ENCODE measurements at places on chromosomes 11 and 22.

- no peak for DNase-seq
Measured at GRCh38 chr11:34505874-34506273, 7.7 kb downstream of the ELF5 start.

GRCh38 chr11:55732936-55733335, 40.3 kb upstream of the OR5D13 start:
- no peak for DNase-seq

DNA sequence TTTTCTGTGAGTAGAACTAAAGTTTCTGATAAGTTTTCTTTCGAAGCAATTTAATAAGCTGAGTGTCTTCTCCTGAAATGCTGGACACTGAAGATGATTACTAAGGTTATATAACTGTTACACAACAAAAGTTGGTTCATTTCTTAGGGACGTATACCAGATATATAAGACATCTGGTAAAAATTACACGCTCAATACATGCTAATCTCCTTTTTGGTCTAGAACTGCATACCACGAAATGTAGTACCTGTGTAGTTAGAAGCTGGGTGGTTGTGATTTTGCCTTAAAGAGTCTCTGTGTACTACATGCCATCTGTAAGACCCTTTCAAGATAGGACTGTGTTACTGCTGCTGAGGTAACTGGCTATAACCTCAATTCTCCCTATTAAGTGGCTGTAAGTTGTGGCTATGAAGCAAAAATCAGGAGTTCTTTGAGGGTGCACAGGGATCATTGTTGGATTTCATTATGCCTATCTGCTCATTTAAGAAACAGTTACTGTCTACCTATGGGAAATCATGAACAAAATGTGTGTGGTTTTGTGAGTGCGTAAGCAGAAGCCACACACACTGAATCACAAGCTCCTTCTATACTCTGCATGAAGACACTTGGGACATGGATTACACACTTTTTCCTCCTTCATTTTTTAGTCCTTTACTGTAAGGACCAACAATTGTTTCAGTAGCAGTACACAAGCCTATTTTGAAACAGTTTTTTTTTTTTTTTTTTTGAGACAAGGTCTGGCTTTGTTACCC, 195.9 kb downstream of the SWAP70 start:
- no peak for DNase-seq

DNA sequence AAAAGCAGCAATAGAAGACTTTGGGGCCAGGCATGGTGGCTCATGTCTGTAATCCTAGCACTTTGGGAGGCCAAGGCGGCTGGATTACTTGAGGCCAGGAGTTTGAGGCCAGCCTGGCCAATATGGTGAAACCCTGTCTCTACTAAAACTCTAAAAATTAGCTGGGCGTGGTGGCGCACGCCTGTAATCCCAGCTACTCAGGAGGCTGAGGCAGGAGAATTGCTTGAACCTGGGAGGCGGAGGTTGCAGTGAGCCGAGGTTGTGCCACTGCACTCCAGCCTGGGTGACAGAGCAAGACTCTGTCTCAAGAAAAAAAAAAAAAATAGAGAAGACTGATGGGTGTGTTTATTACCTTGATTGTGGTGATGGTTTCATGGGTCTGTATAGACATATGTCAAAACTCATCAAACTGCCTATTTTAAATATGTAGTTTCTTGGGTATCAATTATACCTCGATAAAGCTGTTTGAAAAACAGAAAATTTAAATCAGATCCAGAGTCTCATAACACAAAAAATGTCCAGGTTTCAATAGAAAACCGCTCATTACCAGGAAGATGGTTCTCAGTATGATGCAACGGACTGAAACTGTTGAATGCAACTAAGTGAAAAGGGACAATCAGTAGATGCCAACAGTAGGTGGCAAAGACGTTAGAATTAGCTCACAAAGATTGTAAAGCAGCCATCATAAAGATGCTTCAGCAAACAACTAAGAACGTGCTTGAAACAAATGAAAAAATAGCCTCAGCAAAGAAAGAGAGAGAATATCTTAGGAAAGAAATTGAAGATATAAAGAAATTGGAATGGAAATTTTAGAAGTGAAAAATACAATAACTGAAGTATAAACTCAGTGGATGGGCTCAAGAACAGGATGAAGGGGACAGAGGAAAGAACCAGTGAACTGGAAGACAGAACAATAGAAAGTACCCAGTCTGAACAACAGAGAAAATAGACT, 33.1 kb upstream of the SEPTIN5 start:
- DNase-seq: no peak

GRCh38 chr11:27112946-27113345, 72.3 kb downstream of the BBOX1 start:
- DNase-seq: no peak

- no peak for DNase-seq
Measured at GRCh38 chr11:109422870-109423465, 978 bp downstream of the C11orf87 start.

DNA sequence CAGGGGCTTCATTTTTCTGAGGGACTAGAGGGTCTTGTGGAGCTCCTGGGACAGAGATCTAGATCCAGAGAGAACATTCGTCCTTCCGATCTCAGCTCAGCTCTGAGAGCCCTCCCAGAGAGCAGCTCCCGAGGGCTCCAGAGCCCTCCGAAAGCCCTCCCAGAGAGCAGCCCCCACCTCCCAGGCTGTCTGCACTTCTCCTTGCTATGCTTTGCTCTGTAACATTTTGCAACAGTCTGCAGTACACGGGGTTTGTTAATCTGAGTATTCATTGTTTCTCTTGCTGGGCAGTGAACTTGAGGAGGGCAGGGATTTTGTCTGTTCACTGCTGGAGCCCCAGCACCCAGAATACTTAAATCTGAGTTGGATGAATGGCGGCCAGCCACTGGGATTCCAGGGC, 2.6 kb downstream of the GGA1 start:
- DNase-seq: no peak

DNA sequence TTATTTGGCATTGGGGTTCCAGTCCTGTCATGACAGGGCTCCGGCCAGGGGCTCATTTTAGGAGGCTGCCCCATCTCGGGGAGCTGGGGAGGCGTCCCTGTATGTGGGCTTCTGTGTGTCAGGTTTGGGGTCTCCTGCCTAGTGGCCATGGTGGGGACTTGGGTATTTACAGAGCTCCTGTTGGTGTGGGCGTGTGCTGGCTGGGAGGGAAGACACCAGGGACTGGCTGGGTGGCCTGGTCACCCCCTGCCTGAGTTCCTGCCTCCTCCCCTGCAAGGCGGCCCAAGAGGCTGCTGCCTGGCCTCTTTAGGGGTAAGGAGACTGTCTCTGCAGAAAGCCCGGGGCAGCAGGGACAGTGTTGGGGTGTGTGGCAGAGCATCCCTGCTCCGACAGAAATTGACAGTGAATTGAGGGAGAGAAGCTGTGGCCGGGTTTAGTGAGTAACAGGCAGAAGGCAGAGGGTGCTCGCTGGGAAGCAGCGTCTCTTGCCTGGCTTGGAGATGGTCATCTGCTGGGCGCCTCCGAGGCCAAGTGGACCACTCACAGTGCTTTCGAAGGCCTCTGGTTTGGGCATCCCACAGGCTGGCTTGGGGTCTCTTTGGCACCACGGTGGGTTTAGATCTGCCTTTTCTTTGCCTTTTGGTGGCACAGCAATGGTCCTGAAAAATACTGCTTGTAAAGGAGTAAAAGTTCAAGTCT, 40.3 kb upstream of the GRAMD4 start:
- DNase-seq: peak; percentile 0

- no peak for DNase-seq
Measured at GRCh38 chr11:293852-294661, 5.1 kb downstream of the PGGHG start.

GRCh38 chr11:88171982-88172381, 3.3 kb downstream of the RAB38 start:
- DNase-seq: no peak

DNA sequence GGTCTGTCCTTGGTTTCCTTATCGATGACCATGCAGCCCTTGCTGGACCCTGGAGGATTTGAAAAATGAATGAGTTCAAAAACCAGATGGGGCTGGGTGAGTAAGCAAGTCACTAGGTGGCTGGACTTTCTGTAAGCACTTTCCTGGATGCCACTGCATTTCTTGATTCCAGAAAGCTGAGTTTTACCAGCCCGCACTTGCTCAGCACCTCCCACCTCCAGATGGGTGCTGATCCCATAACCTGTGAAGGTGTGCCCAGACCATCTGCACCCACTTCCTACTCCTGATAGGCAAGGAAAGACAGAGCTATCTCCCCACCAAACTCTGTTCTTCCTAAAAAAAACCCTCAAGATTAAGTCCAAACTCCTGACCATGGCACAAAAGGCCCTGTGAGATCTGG, 21.1 kb downstream of the ASCC2 start:
- DNase-seq: no peak

DNA sequence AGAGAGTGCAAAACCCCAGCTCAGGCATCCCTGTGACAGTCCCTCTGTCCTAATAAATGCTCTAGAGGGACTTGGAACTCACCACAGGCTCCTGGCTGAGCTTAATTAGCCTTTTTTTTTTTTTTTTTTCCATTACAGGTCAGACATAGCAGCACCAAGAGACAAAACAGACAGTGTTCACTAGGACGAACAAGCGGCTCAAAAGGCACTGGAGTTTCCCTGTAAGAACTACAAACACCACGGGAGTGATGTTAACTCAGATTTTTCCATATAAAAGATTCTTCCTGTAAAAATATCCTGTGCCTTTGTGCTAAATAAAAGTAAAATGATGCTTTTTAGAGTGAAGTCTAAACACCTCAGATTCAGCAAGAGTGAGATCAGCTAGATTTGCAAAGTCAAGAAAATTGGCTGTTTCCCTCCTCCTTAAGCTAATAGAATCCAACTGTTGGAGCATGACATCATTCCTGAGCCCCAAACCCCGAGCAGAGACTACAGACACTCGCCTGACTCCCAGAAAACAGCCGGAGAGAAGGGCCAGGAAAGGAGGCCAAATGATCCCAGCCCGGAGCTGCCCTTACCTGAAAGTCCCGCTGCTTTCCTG, 101.0 kb upstream of the AKIP1 start:
- no peak for DNase-seq

GRCh38 chr11:86011175-86011574, 57.7 kb downstream of the PICALM start:
- no peak for DNase-seq

GRCh38 chr11:74322667-74323066, 11.2 kb upstream of the P4HA3 start:
- DNase-seq: peak; percentile 64

DNA sequence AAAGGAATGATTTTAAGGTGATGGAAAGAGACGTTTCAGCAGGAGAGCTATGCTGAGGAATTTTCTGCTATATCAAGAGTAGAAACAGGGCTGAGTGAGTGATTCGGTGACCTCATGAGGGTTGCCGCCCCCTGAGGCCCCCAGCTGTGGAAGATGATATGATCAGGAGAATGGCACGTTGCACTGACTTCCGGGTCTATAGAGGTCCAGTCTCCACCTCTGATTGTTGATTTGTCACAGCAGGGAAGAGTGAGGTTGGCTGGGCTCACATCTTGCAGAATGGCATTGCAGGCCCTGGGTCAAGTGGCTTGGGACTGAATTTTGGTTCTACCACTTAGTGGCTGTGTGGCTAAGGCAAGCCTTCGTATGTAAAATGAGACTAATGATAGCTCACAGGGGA, 205.1 kb downstream of the SNX19 start:
- DNase-seq: no peak

GRCh38 chr11:31237819-31238760, 131.4 kb downstream of the DCDC1 start:
- no peak for DNase-seq

DNA sequence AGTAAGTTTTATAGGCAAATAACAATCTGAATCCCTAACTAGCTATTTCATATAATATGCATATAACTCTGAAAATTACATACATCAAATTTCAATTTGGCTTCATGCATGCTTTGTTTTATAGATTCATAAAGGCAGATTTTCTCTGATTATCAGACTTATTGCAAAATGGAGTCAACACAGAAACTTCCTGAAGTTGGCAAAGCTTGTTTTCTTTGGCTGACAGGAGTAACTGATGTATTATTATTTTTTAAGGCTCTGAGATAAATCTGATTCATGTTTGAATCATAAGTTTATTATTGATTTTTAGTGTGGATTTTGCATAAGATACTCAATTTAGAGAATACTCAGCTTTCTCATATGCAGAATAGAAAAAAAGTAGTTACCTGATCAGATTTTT, 356.3 kb upstream of the CCDC90B start:
- DNase-seq: no peak

DNA sequence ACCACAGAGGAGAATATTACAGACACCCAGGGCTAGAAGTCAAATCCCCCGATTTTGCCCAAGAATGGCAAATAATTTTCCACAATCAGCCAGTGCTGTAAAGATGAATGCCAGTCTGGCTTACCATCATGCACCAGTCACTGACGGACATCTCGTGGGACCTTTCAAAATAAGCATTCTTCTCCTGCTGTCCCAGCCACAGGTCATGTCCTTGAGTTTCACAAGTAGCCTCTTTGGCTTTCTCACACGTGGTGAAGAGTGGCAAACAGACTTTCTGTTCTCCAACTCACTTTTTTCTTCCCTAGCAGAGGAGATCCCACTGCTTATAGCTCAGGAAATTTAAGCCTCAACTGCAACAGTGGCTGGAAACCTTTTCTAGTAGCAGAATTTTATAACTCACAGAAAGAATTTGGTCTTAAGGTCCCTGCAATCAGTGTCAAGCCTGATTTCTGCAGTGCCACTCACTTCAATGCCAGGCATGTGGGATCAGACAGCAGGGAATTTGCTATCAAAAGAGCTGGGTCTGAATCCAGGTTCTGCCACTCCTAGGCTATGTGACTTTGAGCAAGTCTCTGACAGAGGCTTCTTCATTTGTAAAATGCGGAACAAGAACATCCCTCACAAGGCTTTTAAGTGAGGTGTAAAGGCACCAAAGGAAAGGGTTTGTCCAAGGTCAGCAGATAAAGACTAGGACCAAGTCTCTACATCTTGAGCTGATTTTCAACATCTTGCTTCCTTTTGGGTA, 3.6 kb downstream of the PIK3IP1 start:
- no peak for DNase-seq

DNA sequence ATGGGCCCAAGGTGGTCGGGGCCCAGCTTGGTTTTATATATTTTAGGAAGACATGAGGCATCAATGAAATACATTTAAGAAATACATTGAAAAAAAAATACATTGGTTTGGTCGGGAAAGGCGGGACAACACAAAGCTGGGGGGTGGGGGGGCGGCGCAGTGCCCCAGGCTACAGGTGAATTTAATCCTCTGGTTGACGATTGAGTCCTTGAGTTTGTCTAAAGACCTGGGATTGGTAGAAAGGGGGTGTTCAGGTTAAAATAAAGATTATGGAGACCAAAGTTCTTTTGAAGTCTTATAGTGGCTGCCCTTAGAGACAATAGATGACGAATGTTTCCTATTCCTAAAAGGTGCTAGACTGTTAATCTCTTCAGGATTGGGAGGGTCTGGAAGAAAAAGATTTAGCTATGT, 3.1 kb downstream of the IFITM1 start:
- no peak for DNase-seq
